NCI-H226 (cell line): ENCODE measurements at places on chromosomes 1 and 21.

- no peak for DNase-seq
Measured at GRCh38 chr1:109816175-109816811, 52.6 kb upstream of the EPS8L3 start.

- DNase-seq, result no peak
Measured at GRCh38 chr1:158494796-158495195, 22.8 kb downstream of the OR10R2 start.

- DNase-seq, result no peak
Measured at GRCh38 chr1:20143734-20144565, 4.8 kb downstream of the PLA2G2F start.

GRCh38 chr1:164728719-164729118 lies 169.7 kb downstream of the PBX1 start:
- DNase-seq, result no peak

- no peak for DNase-seq
Measured at GRCh38 chr1:193654951-193655735, 468.7 kb upstream of the B3GALT2 start.

GRCh38 chr1:14597343-14598006 lies 1.0 kb upstream of the KAZN start:
- DNase-seq, result no peak

DNA sequence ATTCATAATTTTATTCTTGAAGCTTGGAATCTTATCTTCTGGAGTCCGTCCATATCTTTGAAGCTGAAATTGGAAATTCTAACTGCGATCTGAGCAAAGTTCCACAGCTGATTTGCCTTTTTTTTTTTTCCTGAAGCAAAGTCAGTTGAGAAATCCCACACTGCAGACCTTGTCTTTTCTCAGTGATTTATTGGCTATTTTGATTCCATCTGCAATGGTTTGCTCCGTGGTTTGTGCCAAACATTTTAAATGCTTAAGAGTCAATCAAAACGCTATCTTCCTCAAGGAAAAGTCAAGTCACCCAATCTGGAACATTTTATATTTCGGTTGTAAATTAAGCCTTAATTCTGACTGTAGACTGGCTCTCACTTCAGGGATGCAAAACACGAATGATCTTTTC lies 88.2 kb upstream of the GRIK1 start:
- DNase-seq, result no peak

- DNase-seq, result no peak
Measured at GRCh38 chr1:45354838-45355237, 14.6 kb upstream of the MUTYH start.

DNA sequence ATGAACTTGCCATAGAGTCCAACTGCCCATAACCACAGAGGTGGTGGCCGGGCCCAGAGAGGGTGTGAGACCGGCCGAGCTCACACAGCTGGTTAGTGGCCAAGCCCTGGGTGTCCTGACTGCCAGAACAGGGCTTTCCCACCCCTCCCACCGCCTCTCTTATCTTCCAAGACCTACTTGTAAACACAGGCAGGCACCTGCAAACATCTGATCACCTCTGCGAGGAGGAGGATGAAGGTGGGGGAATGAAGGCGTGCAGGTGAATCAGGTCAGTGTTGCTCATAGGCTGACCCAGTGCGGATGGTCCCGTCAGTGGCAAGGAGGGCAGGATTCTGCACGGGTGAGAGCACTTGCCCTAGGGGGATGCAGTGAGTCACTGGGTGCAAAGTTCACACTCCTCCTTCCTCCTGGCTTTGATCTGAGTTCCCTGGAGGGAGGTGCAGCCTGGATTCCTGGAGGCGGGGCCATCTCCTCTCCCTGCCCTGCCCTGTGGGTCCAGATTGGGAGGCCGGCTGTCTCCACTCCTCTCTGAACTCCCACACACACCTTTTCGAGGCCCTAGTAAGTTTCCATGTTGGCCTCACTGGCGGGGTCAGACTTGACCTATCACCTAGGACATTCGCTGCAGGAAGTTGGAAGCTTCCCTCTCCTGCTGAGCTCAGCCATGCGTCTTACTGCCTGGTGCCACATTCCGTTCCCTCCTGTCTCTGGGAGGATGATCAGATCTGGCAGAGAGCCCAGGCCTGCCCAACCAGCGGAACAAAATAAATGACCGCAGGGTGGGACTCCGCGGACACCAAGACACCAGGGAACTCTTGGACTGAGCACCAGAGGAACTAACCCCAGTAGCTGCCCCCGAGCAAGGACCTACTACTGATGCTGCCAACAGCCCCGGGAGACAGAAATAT lies 7.3 kb downstream of the UQCRHL start:
- DNase-seq, result peak; percentile 98

DNA sequence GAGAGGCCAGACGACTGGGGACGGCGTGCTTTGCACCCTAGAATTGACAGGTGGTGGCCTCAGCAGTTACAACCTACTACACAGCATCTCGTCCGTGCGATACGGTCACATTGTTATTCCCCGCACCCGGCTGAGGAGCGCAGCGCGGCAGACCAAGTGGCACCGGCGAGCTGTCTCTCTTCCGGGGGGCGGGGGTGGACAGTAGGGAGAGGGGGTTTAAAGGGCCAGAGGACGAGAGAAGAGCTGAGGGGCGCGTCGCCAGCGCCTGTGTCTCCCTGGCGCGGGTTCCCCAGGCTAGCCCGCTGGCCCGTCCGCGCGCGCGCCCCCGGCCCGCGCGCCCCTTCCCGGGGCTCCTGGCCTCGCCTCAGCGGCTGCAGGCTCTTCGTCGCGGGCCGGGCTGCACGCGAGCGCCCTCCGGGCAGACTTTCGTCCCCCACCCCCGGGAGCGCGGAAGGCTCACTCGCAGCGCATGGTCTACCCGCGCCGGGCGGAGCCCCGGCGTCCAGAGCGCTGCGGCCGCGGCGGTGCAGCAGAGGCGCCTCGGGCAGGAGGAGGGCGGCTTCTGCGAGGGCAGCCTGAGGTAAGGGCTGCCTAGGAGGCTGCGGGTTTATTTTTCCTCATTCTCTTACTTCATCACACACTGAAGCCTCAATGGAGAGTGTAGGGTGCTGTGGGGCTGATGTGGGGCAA lies at the start of gene PDE4B:
PDE4B (plus strand) TSS at position 227 of the 690 bp plus-strand sequence.
- DNase-seq, result no peak

DNA sequence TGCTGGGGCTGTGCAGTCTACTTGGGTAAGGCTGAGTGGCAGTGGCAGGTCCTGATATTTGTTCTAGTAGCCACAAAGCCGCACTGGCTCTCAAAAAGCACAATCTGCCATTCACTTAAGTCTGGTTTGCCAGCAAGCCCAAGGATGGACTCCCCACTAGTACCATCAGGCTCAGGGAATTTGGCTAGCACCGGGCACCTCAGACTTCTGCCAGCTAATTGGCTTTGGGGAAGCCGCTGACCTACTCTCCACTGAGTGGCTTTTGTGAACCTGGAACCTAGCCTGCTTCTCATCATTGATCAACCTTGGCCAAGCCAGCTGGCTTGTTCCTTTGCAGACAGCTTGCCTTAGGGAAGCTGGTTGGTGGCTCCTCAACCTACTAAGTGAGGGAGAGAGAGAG lies 83.1 kb downstream of the ESRRG start:
- DNase-seq, result no peak

DNA sequence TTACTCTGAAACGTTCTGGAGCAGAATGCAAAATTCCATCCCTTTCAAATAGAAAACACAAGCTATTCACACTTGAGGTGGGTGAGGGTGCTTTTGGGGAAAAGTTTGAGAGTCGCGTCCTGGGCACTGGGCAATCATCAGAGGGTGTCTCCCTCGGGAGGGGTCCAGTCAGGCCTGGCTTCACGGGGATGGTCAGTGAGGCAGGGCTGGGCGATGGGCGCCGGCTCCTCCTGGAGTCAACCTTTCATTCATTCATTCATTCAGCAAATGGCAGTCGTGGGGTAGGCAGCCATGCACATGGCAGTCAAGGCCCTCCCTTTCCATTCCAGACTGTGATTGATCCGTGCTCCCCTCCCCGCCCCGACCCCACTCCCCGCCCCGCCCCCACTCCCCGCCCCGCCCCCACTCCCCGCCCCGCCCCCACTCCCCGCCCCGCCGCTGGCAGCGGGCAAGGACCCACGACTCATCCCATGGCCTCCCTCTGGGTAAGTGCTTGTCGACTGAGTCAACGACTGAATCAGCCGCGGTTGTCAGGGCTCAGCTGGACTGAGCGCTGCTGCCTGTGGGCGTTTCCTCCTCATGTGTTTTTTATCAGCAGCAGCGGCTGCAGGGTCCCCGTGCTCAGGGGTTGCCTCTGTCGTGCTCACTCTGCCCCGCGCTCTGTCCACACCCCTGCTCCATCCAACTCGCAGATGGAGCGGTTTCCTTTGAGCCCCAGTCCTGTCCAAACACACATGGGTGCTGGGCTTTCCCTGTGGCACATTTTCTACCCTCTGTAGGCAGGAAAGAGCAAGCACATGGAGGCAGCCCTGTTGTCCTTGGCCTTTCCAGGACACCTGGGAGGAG lies 12.5 kb upstream of the SPSB1 start:
- DNase-seq, result peak; percentile 92

GRCh38 chr1:5908461-5909375 lies 83.5 kb downstream of the NPHP4 start:
- no peak for DNase-seq

DNA sequence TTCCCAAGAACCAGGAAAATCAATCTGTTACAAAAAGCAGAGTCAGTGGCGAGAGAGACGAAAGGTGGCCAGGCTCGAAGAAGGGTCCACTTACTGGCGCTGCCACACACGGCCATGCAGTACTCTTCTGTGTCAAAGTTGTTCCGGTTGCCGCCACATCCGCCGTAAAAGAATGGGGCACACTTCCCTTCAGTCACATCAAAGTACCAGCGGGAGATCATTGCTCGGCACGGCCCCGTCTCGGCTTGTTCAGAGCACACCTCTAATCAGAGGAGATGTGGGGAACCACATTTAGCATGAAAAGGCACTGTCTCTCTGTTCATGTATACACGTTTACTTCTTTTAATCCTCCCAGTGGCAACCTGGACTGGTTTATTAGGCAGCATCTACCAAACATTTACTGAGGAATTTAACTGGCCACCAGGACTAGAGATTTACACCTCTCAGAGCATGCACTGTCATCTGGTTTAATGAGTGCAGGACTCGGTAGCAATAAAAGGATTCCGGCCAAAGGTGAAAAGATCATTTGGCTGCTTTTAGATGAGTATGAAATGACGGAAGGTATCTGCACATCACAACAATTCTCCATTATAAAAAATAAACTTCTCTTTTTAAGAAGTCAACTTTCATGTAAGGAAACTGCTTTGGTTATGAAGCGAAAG lies 170.5 kb downstream of the APP start:
- no peak for DNase-seq

GRCh38 chr1:164664127-164664526 lies 105.1 kb downstream of the PBX1 start:
- DNase-seq, result no peak

GRCh38 chr1:181021811-181022434 lies 747 bp downstream of the STX6 start:
- DNase-seq, result peak; percentile 82
